ENCODE measurements at places on chromosomes 5 and 9. TPM values are rescaled to one million over a fixed set of nuclear protein-coding genes. Genes with fewer than 3 reads are reported as not detected.

Gene GFRA3
- total RNA-seq, result not detected

Gene COL27A1
- 1.9 TPM for total RNA-seq

Gene BARHL1
- total RNA-seq, result not detected

Gene BOD1
- 23.1 TPM for total RNA-seq

Gene TGFBR1
- total RNA-seq, result 82.7 TPM

GRCh38 chr5:105158526-105158925 lies 1595.9 kb upstream of the NUDT12 start:
- DNase-seq, result no peak

DNA sequence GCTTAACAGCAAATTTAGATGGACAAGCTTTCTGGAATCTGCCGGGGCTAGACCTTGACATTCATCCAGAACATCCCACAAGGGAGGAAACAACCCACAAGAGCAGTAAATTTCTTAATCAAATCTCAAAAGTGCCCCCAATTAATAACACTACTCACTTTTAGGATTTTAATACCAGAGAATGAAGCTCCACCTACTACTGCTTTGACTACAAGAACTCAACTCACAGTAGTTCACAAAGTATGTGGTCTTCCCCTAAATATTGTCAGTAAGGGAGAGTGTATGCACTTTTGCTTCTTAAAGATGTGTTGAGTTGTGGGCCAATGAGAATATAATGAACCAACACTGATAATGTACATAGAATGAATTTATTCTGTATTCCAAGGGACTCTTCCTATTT lies 94.7 kb downstream of the EBF1 start:
- DNase-seq, result no peak

DNA sequence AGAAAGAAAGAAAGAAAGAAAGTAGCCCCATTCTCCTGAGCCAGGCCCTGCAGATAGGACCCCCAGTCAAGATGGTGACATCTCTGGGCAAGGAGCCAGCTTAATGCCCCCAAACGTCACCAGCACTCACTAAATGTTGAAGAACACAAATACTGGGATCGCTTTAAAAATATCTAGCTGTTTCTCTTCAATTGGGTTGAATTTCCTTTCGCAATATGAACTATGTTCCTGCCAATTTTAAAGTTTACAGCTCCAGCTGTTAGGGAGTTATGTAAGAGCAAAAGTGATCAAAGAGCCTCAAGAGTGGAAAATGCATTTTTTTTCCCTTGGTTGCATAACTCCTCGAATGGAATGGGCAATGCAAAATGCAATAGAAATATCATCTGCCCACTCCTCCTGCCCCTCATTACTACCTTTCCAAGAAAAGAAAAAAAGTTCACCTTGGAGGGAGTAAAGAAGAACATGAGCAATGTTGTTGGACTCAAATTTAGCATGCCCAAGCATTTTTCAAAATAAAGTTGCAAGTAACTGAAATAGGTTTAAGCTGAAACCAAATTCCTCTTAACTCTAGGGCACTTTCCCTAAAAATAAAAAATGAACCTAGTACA lies 244.2 kb upstream of the PIK3R1 start:
- no peak for DNase-seq

- DNase-seq, result no peak
Observed at GRCh38 chr5:53942724-53943123, 367.6 kb downstream of the ARL15 start.

- DNase-seq, result no peak
Observed at GRCh38 chr9:72362680-72363139, 2.3 kb downstream of the ZFAND5 start.

GRCh38 chr5:72151646-72152045 lies 44.4 kb downstream of the MAP1B start:
- DNase-seq, result no peak

All from activated naive CD8-positive, alpha-beta T cell treated with anti-CD3 and anti-CD28 coated beads, Interleukin-2, amount 10 ng/mL, durations not matched to agents 7 days and 5 days (primary cell).